Brain (organoid and tissue), 16 donors: ENCODE measurements at places on chromosomes 2 and 18. TPM values are rescaled to one million over a fixed set of nuclear protein-coding genes. Genes with fewer than 3 reads are reported as not detected.

DNA sequence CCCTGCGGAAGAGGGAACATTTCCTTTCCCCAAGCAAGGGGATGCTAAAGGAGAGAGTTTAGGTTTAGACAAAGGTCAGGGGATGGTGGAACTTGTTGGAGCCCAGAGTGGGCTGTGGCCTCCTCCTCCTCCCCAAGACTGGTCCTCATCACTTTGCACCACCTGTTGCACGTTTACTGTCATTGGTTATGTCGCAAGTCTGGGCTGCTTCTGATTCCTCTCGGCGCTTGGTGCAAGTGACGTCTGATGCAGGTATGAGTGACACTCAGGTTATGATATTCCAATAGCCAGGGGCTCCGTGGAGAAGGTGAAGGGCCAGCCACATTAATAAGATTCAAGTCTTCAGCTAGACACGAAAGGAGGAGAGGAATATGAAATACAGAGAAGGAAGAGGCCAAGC, 59.8 kb downstream of the TSN start:
- no peak for DNase-seq

- no peak for DNase-seq
Measured at GRCh38 chr2:165924946-165925345, 28.6 kb downstream of the TTC21B start.

- peak; percentile 49 for DNase-seq
Measured at GRCh38 chr18:36352384-36352783, 54.9 kb downstream of the FHOD3 start.

Gene ADAM23
- polyA plus RNA-seq: 6.0 TPM

Gene LIPG
- polyA plus RNA-seq: 0.44 TPM

DNA sequence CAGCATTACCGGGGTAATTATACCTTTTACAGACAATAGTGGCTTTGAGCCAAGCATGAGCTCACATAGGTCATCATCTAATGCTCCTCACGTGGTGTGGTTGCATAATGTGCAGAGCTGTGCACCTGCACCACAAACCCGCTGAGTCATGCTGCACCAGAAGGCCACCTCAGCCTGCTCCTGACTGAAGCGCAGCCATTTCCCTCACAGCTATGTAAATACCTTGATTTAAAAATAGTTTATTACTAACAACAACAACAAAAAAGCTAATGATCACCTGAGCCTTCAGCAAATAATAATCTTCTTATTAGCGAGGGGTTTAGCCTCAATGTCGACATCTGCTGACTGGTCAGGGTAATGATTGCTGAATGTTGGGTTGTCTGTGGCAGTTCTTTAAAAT, 238.8 kb downstream of the MBD5 start:
- no peak for DNase-seq

Gene CHST9
- polyA plus RNA-seq: 0.20 TPM

Gene SERPINB11
- not detected for polyA plus RNA-seq

- no peak for DNase-seq
Measured at GRCh38 chr18:67475673-67476072, 40.8 kb downstream of the DSEL start.

DNA sequence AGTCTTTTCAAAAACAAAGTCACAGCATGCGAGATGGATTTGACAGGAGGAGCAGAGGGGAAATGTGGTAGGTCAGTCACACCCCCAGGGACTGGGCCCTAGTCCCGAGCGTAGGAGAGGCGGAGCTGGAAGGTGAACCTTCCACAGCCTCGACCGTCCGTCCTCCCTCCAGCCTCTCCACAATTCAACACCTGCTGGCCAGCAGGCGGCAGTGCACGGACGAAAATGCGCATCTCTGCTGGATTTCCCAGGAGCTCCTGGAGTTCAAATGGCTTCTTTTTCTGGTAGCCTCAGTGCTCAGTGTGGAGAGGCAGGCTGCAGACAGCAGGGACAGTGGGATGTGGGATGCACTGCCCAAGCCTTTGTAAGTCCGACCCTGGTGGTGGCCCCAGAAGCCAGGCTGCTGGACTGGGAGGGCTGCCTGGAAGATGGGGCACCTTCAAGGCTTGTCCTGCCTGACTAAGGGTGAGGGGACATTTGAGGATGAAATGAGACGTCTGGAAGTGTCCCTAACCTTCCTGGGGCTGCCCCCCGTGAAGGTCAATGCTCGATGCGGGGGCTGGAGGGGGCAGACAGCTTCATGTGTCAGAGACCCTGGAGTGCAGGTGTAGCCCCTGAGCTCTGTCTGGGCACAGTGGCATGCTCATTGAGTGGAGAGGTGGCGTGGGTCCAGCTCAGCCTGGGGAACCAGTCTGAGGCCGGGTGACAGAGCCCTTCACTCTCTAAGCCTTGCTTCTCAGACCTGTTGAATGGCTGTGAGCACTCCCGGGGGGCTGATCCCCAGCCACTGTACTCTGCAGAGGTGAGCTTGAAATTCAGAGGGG, 189.5 kb downstream of the TFCP2L1 start:
- peak; percentile 58 for DNase-seq

GRCh38 chr2:210440206-210440605, 36.4 kb downstream of the LANCL1 start:
- DNase-seq: no peak

DNA sequence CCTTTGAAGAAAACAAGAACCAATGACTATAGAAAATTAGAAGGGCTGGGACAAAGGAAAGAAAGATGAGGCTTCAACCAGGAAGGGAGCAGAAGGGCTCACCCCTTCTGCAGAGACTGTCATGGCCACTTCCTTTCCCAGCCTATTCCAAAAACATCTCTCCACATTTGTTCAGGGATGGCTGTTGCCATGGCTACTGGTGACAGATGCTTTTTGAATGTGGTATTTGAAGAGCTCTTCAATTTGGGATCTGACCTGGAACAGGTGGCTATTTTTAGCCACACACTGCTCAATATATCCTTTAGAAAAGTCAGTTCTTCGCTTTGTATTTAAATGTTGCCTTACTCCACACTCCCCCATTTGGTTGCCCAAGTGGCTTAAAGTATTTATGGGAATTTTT, 64.1 kb upstream of the LCLAT1 start:
- peak; percentile 77 for DNase-seq

DNA sequence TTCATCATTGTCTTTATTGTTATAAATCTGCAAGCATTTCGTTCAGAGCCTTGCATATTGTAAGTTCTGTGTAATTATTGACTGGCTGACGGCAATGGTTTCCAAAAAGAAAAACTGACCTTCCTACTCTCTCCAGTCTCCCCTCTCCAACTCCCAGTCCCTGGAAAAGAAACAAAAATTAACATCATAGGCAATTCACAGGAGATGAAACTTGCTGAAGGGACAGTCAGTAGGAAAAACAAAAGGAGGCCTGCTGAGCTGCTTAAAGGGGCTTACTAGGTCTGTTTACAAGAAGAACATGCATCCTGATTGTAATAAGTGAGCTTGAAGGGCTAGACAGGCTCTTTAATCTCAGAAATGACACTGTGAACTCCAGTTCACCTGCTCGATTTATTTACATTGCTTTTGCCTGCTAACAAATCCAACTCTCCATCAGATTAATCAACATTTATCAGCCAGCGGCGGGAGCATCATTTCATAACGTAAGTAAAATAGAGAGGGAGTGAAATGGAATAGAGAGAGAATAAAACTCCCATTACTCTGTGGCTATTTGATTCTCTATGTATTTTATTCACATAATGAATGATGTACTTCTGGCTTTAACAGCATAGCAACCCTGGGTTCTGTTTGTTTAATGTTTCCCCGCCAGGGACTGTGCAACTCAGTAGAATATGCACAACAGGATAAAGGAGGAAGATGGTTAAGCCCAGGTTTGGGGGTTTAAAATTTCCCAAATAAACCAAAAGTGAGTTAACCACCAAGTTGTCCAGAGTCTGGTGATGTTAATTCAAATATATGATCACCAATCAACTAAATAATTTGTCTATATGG, 256.7 kb upstream of the SETBP1 start:
- peak; percentile 15 for DNase-seq

GRCh38 chr2:26172871-26173775, at the start of gene GAREM2:
Gene GAREM2, plus strand, starts transcription at chr2:26173088. Its CDS starts 133 bp downstream, at chr2:26173221.
- DNase-seq: peak; percentile 31

DNA sequence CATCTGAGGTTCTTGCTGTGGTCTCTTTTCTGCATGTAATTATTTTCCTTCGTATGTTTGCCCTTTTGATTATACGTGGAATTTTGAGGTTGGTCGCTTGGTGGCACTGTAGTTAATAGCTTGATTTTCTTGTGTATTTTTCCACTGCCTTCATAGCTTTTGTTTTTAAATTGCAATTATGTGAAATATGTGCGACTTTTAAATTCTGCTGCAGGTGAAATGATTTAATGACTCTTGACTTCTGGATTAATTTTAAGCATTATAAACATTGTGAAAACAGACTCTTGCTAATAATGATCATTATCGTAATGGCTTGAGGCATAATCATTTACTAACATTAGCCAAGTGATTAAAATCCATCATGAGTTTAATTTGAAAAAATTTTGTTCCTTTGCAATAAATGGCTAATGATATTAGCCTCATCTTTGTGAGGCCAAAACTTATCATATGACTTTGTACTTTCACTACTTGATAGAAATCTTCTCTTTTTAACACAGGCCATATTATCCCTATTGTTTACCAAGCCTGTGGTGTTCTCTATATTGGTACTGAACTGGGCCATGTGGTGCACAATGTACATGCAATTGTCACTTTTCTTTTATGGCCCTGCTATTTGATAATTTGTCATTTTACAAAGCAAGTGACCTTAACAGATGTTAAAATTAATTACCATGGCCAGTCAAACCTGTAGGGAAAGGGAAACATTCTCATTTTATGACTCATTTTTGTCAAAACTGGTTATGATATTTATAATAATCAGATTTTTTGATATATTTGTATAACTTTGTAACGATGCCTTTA, 62.8 kb upstream of the NEUROD1 start:
- peak; percentile 59 for DNase-seq

Gene SEH1L
- polyA plus RNA-seq: 39.4 TPM

- no peak for DNase-seq
Measured at GRCh38 chr2:240814946-240815760, 4.9 kb downstream of the KIF1A start.

DNA sequence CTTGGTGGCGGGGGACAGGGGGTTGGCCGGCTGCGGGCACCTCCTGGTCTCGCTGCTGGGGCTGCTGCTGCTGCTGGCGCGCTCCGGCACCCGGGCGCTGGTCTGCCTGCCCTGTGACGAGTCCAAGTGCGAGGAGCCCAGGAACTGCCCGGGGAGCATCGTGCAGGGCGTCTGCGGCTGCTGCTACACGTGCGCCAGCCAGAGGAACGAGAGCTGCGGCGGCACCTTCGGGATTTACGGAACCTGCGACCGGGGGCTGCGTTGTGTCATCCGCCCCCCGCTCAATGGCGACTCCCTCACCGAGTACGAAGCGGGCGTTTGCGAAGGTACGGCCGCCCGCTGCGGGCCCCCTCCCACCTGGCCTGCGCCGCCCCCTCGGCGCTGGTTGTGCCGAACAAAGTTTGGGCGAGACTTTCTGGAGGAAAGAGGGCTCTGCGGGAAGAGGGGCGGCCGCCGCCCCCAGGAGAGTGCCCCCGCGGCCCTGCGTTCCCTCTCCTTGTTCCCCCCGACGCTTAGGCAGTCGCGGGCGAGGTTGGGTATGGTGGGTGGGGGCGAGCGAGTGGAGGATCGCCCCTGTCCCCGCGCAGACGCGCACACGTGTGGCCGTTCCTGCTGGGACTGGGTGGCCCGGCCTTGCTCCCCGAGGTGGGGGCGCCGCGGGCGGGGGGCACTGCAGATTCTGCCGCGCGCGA, 866 bp downstream of the CRIM1 start:
- DNase-seq: peak; percentile 57

DNA sequence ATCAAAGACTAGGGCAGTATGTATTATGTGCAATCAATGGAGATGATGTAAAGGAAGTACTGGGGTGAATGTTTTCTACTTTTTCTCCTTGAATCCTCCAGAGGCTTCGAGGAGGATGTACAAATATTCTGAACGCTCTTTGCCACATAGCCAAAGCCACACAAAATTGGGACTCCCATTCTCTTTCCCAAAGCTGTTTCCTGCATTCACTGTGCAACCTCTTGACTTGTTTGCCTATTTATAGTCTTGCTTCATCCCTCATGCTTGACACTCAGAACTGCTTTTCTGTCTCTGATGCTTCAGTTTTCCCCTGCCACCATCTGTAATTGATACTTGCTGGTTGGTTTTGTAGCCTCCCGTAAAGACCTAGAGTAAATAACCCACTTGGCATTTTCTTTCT, 208.2 kb upstream of the RBMS1 start:
- DNase-seq: no peak
